ENCODE measurements at places on chromosomes 11 and 22.

- DNase-seq = no peak
Observed at GRCh38 chr11:20770414-20770946, 101.1 kb downstream of the NELL1 start.

GRCh38 chr11:26027887-26028286 is 304.0 kb upstream of the ANO3 start:
- DNase-seq = no peak

DNA sequence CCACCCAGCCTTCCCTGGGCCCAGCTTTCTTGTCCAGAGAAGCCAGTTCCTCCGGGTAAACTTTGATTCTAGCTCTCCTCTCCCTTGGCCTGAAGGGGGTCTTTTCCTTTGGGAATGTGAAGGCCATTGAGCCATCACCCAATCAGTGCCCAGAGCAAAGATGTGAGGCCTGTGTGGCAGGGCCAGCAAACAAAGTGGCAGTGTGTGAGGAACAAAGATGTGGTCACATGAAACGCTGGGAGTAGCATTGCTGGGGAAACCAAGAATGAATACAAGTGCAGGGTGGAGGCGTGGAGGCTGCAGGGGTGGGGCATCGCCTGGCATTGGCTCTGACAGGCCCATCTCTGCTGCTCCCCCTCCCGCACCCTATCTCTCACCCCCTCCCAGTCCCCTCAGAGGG is 91.9 kb upstream of the BID start:
- no peak for DNase-seq

DNA sequence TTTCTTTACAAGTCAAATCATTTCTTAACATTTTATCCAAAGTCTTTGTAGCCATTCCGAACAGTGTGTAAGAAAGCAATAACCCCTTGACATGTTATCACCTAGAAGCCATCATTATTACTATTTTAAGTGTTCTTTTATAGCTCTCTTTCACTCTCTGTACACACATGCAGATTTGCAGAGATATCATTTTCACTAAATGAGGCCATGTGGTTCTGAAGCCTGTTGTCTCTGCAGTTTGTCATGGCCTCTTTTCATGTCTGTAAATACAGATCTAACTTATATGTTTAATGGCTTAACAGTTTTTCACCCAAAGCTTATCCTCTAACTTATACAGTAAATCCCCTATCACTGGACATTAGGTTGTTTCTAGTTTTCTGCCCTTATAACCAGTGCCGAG is 166.8 kb downstream of the MYO18B start:
- DNase-seq = no peak

DNA sequence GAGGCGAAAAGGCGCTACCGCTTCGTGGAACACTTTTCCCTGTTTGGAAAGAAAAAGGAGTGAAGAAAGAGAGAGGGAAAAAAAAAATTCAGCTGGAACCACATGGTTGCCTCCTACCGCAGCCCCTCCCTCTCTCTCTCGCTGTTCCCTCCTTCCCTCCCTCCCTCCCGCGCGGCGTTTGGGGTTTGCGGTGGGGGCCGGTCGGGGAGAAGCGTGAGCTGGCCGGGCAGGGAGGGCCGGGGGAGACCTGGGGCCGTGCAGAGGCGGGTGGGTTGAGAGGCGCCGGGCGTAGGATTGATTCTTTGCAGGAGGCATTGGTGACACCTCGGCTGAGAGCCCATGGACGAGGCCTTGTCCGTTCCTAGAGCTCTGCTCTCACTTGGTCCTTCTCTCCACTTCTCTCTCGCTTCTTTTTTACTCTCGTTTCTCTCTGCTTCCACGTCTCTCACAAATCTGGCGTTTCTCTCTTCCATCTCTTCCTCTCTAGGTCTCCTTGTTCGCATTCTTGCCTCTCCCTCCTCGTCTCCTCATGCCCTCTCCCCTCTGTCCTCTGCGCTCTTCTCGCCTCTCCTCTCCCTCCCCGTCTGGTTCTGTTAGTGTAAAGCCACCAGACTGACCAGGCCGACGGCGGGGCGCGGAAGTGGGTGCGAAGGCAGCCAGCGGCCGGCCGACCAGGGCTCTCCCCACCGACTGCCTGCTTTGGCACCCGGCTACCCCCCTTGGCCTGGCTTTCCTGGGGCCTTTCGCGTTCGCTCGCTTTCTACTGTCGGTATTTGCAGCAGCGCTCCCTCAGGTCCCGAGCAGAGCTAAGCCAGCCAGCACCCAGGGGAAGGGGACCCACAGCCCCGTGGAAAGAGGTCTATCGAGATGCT is at the start of gene CLMP:
Gene CLMP, minus strand, starts transcription at position 61 of the 872 bp plus-strand sequence. CDS start 308 bp downstream, outside the sequence.
- DNase-seq = no peak

DNA sequence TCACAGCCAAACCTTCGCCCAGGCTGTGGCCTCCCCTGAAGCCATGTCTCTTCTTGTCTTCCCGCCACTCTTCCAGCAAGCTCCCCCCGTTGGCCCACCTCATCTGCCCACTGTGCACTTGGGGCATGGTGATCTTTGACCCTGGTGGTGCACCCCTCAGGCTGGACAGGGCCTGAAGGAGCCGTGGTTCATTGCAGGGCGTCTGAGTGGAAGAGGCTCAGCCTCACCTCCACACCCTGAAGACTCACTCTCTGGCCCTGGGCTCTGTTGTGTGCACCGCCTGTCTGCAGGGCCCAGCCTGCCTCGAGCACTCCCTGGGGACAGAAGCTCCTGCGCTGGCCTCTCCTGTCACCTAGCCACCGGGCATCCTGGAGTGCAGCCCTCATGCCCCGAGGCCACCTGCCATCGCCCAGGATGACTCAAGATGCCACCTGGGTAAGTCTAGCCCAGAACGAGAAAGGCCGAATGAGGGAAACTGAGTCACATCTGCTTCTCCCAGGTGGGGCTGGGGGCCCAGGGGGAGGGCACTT is 40.8 kb upstream of the PPARA start:
- no peak for DNase-seq

GRCh38 chr11:61697078-61697502 is 16.9 kb downstream of the DAGLA start:
- DNase-seq = no peak
